IPS-NIHi11 (cell line): ENCODE measurements at places on chromosomes 11 and 22.

GRCh38 chr11:132064987-132065620 lies 694.7 kb downstream of the NTM start:
- DNase-seq: no peak

DNA sequence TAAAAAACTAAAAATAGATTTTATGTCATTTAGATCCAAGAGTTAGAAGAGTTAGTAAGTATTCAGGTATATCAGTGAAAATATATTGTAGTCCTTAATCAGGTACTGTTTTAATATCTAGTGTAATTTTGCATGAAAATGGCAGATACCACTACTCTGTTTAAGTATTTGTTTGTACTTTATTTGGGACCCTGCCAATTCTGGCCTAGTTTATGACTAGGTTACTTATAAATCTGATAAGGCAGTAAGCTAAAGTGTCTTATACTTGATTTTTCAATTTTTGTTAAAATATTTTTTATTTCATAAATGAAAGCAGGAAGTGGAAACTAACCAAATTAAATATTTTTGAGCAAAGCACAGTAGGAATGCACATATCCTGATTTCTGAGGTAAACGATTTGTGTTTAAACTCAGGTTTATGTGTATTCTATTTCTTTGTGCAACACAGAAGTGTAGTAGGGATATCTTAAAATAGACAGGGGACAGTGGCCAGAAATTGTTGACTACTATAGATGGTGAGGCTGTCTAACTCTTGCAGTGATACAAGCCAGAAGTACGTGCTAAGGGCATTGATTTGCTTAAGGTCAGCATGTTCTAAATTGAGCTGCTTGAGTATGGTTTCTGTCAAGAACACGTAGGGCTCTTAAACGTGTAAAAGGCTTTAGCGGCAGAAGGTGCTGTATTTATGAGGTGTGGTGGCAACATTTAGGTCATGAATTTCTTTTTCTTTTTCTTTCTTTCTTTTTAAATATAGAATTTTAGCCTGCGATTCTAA lies 34.0 kb downstream of the HIPK3 start:
- no peak for DNase-seq

DNA sequence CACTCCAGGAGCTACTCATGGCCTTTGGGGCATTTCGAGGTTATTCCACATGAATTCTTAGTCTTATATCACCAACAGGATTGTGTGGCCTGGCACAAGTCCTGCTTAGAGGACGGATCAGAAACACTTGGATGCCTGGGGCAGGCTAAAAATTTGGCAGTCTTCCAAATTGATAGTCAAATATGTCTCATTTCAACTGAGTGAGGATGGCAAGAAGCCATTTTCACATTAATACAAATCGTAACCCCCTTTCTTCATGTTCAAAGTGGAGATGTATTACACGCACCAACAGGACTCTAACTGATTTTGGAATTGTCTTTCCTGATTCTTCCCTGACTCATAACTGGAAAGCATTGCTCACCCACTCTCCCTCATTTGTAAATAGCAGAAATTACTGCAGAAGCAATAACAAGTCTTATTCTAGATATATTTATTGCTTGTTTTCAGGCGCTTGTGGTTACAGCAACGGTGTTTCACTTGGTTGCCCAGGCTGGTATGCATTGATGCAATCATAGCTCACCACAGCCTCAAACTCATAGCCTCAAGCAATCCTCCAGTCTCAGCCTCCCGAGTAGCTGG lies 10.3 kb upstream of the CCDC86 start:
- DNase-seq: no peak

DNA sequence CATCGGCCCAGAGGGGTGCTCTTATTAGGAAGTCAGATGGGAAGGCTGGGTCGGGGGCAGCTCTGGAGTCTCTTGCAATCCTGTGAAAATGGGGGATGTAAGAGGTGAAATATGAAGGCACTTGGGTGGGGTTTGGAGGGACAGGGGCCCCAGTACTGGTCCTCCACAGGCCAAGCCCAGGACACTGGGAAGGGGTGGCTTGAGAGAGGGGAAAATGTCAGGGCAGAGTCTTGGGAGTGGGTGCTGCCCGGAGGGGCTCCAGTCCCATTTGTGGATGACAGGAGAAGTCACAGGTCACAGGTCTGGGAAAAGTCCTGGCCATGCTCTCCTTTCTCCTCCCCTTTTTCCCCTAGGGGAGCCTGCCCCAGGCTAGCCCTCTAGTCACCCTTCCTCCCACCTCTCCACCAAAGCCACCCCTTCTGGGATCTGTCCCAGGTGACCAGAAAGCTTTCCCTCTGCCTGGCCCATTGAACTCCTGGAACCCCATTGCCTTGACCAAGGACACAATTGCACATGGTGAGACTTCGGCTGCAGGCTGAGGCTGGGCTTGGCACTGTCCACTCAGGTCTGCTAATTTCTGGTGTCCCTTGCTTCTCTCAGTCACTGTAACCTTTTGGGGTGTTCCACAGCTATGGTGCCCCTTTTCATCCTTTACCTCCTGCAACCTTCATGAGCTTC lies 1465.0 kb downstream of the TBC1D22A start:
- no peak for DNase-seq

- DNase-seq: no peak
Observed at GRCh38 chr22:39471381-39472141, 14.7 kb downstream of the MGAT3 start.

GRCh38 chr22:23281406-23282088 lies 101.2 kb downstream of the BCR start:
- DNase-seq: peak; percentile 95

DNA sequence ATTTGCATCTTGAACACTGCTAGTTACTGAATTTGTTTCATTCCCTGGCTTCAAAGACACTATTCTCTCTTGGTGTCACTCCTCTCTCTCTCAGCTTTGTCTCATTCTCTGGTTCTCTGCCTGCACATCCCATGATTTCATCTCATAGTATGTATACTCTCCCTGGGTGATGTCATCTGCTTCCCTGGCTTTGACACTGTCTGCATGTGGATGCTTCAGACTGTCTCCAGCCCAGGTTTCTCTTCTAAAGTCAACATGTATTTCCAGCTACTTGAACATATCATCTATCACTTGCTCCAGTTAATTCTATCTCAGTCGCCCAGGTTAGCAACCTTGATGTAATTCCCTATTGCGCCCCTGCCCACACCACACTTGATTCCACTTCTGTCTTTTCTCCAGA lies 9.3 kb upstream of the ACAT1 start:
- no peak for DNase-seq

GRCh38 chr11:30358536-30358935 lies 35.6 kb downstream of the ARL14EP start:
- DNase-seq: no peak

DNA sequence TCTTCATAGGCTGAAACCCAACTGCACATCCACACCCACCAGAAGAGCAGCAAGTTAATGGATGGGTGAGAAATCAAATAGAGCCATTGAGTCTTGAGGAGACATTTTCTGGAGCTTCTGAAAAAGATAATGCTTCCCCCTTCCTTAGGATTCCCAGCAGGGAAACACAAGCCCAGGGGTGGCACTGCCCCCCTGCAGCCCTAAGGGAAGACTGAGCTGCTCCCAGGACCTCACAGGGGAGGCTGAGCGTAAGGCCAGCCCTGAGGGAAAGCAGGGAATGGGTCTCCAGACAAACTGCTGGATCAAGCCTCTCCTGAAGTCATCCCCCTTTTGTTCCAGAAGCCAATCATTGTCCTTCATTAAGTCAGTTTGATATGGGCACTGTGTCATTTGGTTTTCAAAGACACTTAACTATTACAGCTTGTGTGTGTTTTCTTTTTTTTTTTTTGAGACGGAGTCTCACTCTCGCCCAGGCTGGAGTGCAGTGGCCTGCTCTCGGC lies 15.1 kb downstream of the LTO1 start:
- no peak for DNase-seq

DNA sequence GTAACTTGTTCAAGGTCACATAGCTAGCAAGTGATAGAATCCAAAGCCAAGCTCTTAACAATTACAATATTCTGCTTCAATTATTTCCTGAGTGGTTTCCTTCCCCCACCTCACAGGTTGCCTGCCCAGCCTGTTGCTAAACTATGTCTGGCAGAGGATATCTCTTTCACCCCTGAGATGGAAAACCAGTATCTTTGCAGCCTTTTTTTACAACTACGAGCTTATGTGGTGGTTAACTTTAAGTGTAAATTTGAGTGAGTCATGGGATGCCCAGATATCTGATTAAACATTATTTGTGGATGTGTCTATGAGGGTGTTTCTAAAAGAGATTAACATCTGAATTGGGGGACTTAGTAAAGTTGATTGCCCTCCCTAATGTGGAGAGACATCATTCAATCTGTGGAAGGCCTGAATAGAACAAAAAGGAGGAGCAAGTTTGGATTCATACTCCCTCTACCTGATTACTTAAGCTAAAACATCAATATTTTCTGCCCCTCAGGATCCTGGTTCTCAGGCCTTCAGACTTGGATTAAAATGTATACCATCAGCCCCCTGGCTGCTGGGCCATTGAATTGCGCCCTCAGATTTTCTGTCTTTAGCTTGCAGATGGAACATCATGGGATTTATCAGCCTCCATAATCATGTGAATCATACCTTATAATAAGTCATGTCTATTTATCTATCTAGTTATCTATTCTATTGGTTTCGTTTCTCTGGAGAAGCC lies 911.9 kb downstream of the METTL15 start:
- peak; percentile 15 for DNase-seq

GRCh38 chr11:14259186-14259784 lies 99.7 kb downstream of the RRAS2 start:
- DNase-seq: peak; percentile 33

DNA sequence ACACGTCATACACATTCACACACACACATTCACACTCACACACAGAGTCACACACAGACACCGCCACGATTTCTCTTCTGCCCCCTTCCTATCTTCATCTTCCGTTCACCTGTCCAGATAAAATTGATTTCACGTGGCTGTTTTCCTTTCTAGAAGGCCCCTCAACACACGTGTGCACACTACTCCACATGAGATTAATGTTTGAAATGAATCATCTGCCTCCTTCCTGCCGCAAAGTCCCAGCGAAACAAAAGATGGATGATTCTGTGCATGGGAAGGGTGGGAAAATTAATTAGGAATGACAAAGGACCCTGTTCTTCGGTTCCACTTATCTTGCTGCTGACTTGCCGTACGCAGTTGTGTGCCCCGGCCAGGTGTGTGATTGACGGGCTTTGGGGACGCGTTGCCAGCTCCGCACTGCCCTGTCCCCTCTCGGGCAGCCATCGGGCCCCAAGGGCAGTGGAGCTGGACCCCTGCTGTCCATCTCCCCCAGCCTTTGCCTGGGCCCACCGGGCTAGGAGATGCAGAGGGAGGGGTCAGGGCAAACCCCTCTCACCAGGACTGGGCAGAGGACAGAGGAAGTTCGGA lies 73.8 kb downstream of the MPPED1 start:
- DNase-seq: no peak
